Lower lobe of right lung (tissue), 2 donors: ENCODE measurements at places on chromosomes 13 and 19. TPM values are rescaled to one million over a fixed set of nuclear protein-coding genes. Genes with fewer than 3 reads are reported as not detected.

GRCh38 chr13:44576351-44577235 lies 463 bp upstream of the TSC22D1 start:
- H3K4me3 ChIP-seq, result peak overlapping the region; percentile 93
- no peaks in the 10 kb centered on the region for H3K27me3 ChIP-seq
- DNase-seq, result peak; percentile 52
- H3K36me3 ChIP-seq, result no peaks in the 10 kb centered on the region
- peak overlapping the region; percentile 95 for H3K27ac ChIP-seq

DNA sequence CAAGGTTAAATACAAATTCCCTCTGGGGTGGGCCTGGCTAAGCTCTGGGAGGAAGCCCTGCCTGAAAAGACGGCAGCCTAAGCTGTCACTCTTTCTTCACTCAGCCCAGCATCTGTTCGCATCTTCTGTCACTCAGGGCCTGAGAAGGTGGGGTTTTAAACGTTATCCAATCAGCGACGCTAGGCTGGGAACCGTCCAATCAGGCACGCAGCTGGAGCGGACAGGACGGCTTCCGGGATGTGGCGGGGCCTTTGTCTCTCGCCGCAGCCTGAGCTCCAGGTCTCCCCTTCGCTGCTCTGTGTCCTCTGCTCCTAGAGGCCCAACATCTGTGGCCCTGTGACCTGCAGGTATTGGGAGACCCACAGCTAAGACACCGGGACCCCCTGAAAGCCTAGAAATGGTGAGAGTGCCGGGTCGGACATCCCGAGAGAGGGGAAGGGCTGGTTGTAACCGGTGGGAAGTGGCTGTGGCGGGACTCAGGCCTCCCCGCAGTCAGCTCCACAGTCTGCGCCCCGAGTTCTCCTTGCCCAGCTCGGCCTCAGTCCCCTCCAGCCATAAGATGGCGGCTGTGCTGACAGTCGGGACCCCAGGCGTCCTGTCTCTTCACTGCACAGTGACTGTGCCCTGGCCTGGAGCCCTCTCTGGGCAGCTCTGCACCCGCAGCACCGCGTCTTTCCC lies at the start of gene ZNF431:
Gene ZNF431, plus strand, starts transcription at position 254 of the 678 bp plus-strand sequence. Its CDS starts 144 bp downstream, at position 398.
- peaks cover 29% of the 10 kb centered on the region for H3K36me3 ChIP-seq
- H3K4me3 ChIP-seq, result peak within 1 kb of the TSS; percentile 76
- DNase-seq, result peak; percentile 93
- peak within 1 kb of the TSS; percentile 88 for H3K27ac ChIP-seq

- no peaks in the 10 kb centered on the region for H3K4me1 ChIP-seq
- no peaks in the 10 kb centered on the region for H3K36me3 ChIP-seq
- H3K4me3 ChIP-seq, result no peak overlapping the region
These were observed 194.2 kb downstream of the POU4F1 start for GRCh38 chr13:78409172-78409571.

DNA sequence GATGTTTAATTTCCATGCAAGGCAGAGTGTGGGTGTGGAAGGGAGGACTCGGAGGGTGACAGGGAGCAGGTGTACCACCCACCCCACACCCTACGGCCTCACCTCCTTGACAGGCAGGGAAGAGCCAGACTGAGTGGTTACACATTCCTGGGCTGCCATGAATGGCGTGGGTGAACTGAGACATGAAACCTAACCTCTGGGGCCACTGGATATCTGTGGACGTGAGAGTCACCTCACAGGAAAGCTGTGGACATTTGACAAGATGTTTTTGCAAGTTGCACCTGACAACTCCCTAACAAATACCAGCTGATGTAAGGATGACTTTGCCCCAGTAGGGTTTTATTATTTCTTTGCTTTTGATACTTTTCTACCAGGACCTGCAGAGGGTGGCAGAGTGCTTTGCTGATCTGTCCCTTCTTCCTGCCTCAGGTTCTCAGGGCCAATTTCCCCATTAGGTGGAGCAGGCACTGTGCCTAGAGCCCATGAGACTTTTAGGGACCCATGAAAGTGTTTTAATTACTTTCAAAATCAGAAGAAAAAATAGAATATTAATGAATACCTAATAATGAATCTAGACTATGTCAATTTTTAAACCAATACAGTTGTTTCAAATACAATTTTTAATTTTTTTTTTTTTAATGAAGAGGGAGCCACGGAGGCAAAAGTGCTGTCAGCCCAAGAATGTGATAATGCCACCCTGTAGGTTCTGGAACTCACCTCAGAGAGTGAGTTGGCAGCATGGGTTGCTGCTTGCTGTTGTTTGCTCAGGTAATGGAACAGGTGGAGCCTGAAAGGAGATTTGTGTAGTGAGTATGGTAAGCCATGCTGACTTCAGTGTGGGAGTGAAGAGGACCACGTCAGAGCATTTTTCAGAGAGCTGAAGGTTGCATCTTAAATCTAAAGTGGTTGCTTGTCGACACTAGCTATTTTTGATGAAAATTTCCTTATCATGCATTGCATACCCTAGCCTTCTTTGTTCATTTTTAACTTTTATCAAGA lies 58.0 kb upstream of the CYSLTR2 start:
- DNase-seq, result no peak
- no peaks in the 10 kb centered on the region for H3K4me1 ChIP-seq
- H3K27me3 ChIP-seq, result no peaks in the 10 kb centered on the region
- H3K36me3 ChIP-seq, result no peaks in the 10 kb centered on the region

DNA sequence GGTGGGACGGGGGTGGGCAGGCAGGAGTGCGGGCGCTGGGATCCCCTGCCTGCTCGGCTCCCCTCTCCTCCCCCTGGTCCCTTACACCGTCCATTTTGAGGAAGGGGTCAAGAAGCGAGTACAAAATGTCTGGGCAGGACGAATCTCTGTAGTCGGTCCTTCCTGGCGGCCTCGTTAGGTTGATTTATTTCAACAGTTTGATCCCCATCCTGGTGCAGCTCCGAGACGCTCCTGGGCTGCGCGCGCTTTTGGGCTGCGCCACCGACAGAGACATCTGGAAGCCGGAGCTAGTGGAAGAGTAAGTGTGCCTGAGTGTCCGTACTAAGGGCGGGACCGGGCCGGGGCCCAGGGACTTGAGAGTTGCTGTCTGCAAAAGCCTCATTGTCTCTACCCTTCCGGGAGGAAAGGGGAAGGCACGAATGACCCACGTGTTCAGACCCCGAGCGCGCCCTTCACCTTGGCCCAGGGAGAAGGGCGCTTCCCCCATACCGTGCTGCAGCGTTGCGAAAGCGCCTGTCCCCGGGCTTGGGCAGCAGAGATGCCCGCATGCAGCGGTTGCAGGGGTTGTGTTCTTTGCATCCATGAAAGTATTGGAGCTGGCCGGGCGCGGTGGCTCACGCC lies 1.8 kb downstream of the ZNF114 start:
- no peaks in the 10 kb centered on the region for H3K27me3 ChIP-seq
- no peaks in the 10 kb centered on the region for H3K36me3 ChIP-seq
- DNase-seq, result peak; percentile 65
- H3K4me1 ChIP-seq, result peaks cover 17% of the 10 kb centered on the region
- H3K27ac ChIP-seq, result peak overlapping the region; percentile 66

DNA sequence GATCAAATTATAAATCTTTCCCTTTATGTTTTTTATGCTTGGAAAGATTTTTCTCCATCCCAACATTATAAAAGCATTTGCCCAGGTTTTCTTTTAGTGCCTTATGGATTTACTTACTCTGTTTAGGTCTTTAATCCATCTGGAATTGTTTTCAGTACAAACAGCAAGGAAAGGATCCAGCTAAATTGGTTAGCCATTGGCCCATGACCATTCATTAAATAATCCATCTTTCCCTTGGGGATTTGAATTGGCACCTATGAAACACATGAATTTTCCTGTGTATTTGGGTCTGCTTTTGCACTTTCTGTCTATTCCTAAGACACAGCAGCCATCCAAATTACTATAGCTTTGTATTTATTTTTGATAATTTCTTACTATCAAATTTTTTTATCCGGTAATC lies 28.8 kb upstream of the SHKBP1 start:
- H3K36me3 ChIP-seq, result no peaks in the 10 kb centered on the region
- H3K27ac ChIP-seq, result no peak overlapping the region
- H3K4me1 ChIP-seq, result no peaks in the 10 kb centered on the region

DNA sequence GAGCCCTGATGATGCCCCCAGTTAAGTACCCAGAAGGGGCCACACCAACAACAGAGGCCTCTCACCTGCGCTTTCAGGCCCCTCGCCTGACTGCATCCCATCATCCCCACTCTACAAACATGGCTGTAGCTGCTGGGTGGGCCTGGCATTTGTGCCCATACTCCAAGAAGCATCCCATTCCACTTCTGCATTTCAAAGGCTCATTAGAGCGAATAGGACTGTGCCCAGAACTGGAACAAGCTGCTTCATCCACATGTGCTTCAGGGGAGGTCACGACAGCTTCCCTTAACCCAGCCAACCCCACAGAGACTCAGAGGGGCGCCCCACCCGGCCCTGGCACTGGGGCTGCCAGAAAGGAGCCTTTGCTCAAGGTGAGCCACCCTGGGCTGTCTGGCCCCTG lies 156.9 kb downstream of the SIPA1L3 start:
- DNase-seq, result no peak
- no peaks in the 10 kb centered on the region for H3K27me3 ChIP-seq
- no peaks in the 10 kb centered on the region for H3K36me3 ChIP-seq

GRCh38 chr19:728011-728410 lies 19.3 kb downstream of the PALM start:
- peak overlapping the region; percentile 82 for H3K27ac ChIP-seq
- DNase-seq, result peak; percentile 67
- peaks cover 5% of the 10 kb centered on the region for H3K27me3 ChIP-seq
- H3K36me3 ChIP-seq, result peaks cover 7% of the 10 kb centered on the region
- H3K4me3 ChIP-seq, result no peak overlapping the region

ARL11 gene
- total RNA-seq, result 7.5 TPM

- peaks cover 13% of the 10 kb centered on the region for H3K36me3 ChIP-seq
- no peak overlapping the region for H3K27ac ChIP-seq
- no peak overlapping the region for H3K4me3 ChIP-seq
- H3K4me1 ChIP-seq, result peaks cover 15% of the 10 kb centered on the region
- no peaks in the 10 kb centered on the region for H3K27me3 ChIP-seq
- DNase-seq, result no peak
These were observed 10.9 kb downstream of the SLC46A3 start for GRCh38 chr13:28707629-28708427.

GAPDHS gene
- total RNA-seq, result not detected

DNA sequence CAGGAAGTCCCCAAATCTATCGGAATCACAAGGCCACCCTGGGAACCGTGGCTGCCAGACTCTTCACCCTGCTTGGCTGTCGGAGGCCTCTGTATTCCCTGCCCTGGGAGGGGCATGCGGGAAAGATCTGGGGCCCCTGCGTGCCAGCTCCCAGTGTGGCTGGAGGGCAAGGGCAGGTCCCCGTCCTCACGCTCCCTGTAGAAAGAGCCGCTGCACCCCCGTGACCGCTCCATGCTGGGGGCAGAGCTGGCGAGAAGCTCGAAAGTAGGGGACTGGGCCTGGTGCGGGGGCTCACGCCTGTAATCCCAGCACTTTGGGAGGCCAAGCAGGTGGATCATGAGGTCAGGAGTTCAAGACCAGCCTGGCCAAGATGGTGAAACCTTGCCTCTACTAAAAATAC lies 208.4 kb upstream of the SOX1 start:
- H3K4me1 ChIP-seq, result no peaks in the 10 kb centered on the region
- H3K4me3 ChIP-seq, result no peak overlapping the region
- H3K27ac ChIP-seq, result no peak overlapping the region
- H3K36me3 ChIP-seq, result no peaks in the 10 kb centered on the region
- peaks cover 17% of the 10 kb centered on the region for H3K27me3 ChIP-seq
- DNase-seq, result no peak

DNA sequence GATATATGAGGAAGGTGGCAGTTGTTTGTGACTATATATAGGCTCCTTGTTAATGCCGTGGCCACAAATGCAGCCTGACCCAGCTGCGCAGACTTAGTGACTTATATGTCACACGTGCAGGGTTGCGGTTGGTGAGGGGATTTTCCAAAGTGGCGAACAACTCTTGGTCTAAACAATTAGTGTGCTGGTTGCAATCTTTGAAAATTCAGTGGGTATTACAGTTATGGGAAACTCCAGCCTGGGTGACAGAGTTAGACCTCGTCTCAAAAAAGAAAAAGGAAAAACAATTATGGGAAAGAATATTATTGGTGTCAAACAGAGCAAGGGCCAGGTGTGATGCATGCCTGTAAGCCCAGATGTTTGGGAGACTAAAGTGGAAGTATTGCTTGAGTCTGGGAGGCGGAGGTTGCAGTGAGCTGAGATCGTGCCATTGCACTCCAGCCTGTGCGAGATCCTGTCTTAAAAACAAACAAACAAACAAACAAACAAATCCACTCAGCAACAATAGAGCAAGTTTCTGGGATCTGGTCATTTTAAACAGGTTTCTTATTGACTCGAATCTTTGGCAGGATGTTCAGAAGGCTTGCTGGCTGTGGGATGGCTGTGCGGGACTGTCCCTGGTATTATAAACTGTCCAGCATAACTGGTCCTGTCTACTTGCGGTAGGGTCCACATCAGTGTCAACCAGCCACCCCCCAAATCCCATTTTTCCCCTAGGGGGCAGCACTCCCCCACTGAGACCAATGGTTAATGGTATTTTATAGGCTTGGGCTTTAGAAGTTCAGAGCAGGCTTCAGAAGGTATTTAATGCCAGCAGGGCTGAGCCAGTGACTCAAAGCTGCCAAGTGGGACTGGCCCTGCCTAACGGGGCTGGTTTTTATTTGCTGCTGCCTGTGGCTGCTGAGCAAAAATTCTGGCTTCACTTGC lies 15.4 kb downstream of the RELB start:
- no peak overlapping the region for H3K27ac ChIP-seq
- H3K4me1 ChIP-seq, result no peaks in the 10 kb centered on the region
- peaks cover 45% of the 10 kb centered on the region for H3K36me3 ChIP-seq

GRCh38 chr13:35789335-35790165 lies 313.1 kb upstream of the MAB21L1 start:
- H3K27me3 ChIP-seq, result no peaks in the 10 kb centered on the region
- no peaks in the 10 kb centered on the region for H3K36me3 ChIP-seq
- no peak overlapping the region for H3K4me3 ChIP-seq
- H3K27ac ChIP-seq, result no peak overlapping the region
- no peak for DNase-seq
- no peaks in the 10 kb centered on the region for H3K4me1 ChIP-seq

DNA sequence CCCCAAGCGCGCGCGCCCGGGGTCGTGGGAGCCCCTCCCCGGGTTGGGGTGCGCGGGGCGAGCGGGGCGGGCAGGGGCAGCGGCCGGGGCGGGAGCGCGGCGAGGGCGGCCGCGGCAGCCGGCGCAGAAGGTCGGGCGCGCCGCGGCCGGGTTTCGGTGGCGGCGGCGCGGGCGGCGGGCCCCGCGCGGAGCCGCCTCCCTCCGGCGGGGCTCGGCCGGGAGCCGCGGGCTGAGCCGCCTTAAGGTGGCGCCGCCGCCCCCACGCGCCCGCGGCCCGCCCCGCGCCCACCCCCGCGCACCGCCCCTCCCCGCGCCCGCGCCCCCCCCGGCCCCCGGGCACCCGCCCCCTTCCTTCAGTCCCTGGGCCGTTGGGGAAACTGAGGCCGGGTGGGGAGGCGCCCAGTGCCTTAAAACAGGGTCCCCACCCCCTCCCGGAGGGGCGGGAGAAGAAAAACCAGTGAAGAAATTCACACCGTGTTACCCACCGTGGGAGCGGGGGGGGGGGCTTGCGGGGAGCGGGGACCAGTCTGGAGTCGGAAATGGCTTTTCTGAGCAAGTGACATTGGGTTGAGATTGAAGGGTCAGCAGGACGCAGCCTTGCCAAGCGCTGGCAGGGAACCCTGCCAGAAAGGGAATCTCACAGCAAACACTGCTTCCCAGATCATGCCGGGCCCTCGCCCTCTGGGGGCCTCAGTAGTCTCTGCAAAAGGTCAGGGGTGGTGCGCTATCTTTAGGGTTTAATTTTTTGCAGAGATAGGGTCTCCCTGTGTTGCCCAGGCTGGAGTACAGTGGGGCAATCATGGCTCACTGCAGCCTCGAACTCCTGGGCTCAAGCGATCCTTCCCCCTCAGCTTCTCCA lies at the start of gene TLE2:
Gene TLE2, minus strand, starts transcription at position 216 of the 859 bp plus-strand sequence. CDS start 376 bp downstream, outside the sequence.
- H3K4me3 ChIP-seq, result peak within 1 kb of the TSS; percentile 64
- no peaks in the 10 kb centered on the region for H3K36me3 ChIP-seq
- H3K4me1 ChIP-seq, result peaks cover 14% of the 10 kb centered on the region
- H3K27me3 ChIP-seq, result peaks cover 4% of the 10 kb centered on the region
- DNase-seq, result no peak
